ENCODE measurements at places on chromosomes 7 and 10. TPM values are rescaled to one million over a fixed set of nuclear protein-coding genes. Genes with fewer than 3 reads are reported as not detected.
A peak's percentile ranks its signal among the peaks of the same experiment; 100 is the strongest.

GRCh38 chr10:4568086-4568485 lies 257.9 kb upstream of the AKR1E2 start:
- no peak for DNase-seq

GRCh38 chr7:78912781-78913180 lies 540.7 kb downstream of the MAGI2 start:
- DNase-seq: no peak

DNA sequence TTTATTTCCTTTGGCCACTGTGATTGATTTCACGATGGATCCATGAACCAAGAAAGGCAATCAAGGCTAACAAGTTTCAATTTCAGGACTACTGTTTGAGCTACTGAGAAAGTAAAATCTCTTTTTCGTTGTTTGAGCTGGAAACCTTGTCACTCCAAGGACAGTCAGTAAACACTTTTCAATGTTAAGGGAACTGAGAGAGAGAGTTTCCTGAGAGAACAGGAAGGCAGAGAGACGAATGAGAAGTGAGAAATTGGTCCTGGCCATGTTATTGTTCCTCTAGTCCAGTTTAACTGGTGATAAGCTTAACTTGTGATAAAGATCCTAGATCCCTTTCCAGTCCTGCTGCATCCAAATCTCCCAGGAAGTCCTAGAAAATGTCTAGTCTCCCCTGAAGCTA lies 909 bp upstream of the AKR1D1 start:
- DNase-seq: no peak

- DNase-seq: no peak
These were observed 95.4 kb downstream of the TCF7L2 start for GRCh38 chr10:113045147-113046055.

GRCh38 chr7:378551-379455 lies 88.8 kb downstream of the FOXL3 start:
- DNase-seq: peak; percentile 54

- DNase-seq: no peak
These were observed 3.0 kb downstream of the NUP42 start for GRCh38 chr7:23184709-23185359.

DNA sequence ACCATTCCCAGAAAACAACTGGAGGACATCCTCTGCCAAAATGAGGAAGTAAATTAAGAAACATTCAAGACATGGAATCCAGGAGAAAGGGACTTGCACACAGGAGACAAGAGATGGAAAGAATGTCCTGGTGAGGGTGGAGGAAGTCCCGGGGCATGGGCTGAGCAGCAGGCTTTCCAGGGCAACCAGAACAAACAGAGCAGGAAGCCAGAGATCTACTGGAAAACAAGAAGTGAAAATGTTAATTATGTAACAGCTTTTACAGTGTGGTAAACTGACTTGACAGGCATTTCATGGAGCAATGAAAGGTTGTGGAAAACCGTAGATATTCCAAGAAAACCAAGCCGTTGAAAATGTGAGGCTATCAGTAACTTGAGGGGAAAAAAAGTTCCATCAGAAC lies 55.2 kb upstream of the ZNF746 start:
- DNase-seq: no peak

The PGAM2 gene
- total RNA-seq: 0.64 TPM
